ENCODE measurements at places on chromosomes 6 and 20. TPM values are rescaled to one million over a fixed set of nuclear protein-coding genes. Genes with fewer than 3 reads are reported as not detected.

Gene MYLK4
- 0.38 TPM for total RNA-seq

Gene CLDN20
- total RNA-seq = 0.68 TPM

Gene ATF6B
- 55.6 TPM for total RNA-seq

Gene MAPK14
- total RNA-seq = 17.4 TPM

Gene SOBP
- total RNA-seq = 8.8 TPM

DNA sequence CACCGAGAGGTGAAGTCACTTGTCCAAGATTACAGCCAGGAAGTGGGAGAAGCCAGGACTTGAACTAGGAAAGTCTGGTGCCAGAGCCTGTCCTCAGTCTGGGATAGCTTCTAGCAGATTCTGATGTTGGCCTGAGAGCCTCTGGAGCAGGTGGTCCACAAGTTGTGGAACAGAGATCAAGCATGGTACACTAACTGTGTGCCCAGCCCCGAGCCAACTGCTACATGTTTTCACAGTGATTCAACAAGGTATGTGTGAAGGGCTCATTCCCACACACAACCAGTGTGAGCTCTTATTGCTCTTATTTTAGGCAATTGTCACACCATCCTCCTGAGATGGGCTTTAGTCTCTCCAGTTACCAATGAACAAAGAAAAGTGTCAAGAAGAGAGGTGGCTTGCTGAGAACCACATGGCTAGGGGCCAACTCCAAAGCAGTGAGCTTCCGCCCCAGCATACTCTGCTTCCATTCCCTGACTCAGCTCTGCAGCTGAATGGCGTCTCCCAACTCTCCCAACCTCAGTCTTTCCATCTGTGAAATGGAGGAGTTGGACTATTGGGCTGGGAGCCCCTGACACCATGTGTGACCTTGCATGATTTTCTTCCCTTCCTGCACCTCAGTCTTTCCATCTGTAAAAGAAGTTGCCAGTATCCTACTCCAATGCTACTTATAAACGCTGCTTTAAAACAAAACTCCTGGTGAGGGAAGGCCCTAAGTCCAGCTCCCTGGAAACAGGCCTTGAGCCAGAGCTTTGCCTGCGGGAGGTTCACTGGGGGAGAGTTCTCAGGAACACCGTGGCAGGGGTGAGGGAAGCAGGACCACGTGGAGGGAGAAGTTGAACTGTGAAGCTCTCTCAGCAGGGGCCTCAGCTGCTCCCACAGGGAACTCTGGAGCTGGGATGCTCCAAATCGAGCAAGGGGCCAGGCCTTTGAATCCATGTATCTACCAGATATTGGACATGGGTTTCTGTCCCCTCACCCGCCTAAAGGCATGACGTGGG lies 40.9 kb downstream of the CDH22 start:
- no peak for ATAC-seq

GRCh38 chr6:33177552-33178446 lies 14.5 kb downstream of the COL11A2 start:
- ATAC-seq = peak; percentile 36

GRCh38 chr6:169106176-169106575 lies 147.5 kb downstream of the THBS2 start:
- ATAC-seq = no peak

GRCh38 chr6:22886650-22887581 lies 317.6 kb downstream of the HDGFL1 start:
- no peak for ATAC-seq

GRCh38 chr6:156839591-156840001 lies 62.4 kb downstream of the ARID1B start:
- ATAC-seq = no peak

DNA sequence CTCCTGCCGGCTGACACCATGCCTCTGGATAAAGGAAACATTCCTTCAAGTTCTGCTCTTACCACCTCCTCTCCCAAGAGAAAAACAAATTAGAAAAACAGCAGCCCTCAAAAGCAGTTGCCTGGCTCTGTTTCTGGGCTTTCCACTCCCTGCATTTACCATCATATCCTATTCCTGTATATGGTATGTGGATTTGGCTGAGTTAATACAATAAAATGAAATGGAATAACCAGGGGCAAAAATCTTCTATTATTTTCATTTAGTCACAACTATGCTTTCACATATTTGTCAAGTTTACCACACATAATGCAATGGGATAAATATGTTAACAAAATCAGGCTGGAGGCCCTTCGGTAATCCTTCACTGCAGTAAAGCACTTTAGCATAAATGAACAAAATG lies 34.3 kb downstream of the COL12A1 start:
- no peak for ATAC-seq

GRCh38 chr6:122996794-122997505 lies 915 bp downstream of the CLVS2 start:
- ATAC-seq = peak; percentile 61

- peak; percentile 98 for ATAC-seq
Measured at GRCh38 chr20:40323361-40323794, 365.7 kb downstream of the MAFB start.

- no peak for ATAC-seq
Measured at GRCh38 chr6:80872199-80872950, 765.9 kb downstream of the BCKDHB start.

Measured in motor neuron (in vitro differentiated cells).